Renal pelvis (tissue), 12 donors: ENCODE measurements at places on chromosomes 6 and 20. TPM values are rescaled to one million over a fixed set of nuclear protein-coding genes. Genes with fewer than 3 reads are reported as not detected.

The TRAPPC3L gene
- polyA plus RNA-seq, result 0.27 TPM

The PCK1 gene
- 16.9 TPM for polyA plus RNA-seq

The ELOVL2 gene
- polyA plus RNA-seq, result 9.0 TPM

The MAP7 gene
- polyA plus RNA-seq, result 41.5 TPM

The SIRPB1 gene
- polyA plus RNA-seq, result 1.5 TPM

- DNase-seq, result no peak
Measured at GRCh38 chr6:33787346-33787953, 1.5 kb downstream of the LEMD2 start.

GRCh38 chr6:34657307-34657978 lies 39.1 kb downstream of the ILRUN start:
- peak; percentile 58 for DNase-seq

DNA sequence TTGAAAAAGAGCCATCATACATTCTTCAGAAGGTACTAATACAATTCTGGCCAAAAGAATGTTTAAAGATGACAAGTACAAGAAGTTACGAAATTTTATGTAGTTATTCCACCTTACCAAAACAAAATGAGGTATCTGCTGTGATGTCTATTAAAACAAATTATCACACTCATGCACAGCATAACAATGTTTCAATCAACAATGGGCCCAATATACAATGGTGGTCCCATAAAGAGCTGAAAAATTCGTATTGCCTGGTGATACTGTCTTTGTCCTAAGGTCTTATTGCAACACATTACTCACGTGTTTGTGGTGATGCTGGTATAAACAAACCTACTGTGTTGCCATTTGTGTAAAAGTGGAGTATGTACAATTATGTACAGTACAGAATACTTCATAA lies 3.6 kb upstream of the NUP153 start:
- no peak for DNase-seq

GRCh38 chr6:39268721-39269120 lies 39.4 kb upstream of the KCNK5 start:
- no peak for DNase-seq

GRCh38 chr6:123804787-123805540 lies 1.3 kb downstream of the NKAIN2 start:
- DNase-seq, result no peak

- no peak for DNase-seq
Measured at GRCh38 chr6:32075781-32076180, 33.4 kb downstream of the TNXB start.
